ENCODE measurements at places on chromosomes 2 and 18.

- DNase-seq = no peak
These were observed 107.3 kb downstream of the CABYR start for GRCh38 chr18:24246143-24246542.

DNA sequence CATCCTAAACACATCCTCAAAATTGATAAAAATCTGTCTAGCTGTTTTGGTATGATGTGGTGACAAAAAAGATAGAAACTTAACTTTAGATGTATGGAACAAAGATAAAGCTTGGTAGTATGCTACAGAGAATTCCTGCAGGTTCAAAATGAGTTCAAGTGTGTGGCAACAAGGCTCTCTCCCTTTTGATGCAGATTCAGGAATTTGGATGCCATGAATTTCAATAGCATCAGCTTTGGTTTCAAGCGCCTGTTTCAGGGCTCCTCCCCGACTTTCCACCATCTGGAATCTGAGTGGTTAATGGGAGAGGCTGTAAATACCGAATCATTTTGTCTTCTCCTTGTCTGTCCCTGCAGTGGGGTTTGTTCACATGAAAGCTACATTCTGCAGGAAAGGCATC lies 180.6 kb downstream of the MTX2 start:
- no peak for DNase-seq

GRCh38 chr2:188466761-188467160 lies 175.1 kb downstream of the GULP1 start:
- DNase-seq = no peak

GRCh38 chr2:60710707-60711106 lies 45.4 kb upstream of the PAPOLG start:
- no peak for DNase-seq

- DNase-seq = no peak
These were observed 208.7 kb downstream of the CLIP4 start for GRCh38 chr2:29323961-29324360.

DNA sequence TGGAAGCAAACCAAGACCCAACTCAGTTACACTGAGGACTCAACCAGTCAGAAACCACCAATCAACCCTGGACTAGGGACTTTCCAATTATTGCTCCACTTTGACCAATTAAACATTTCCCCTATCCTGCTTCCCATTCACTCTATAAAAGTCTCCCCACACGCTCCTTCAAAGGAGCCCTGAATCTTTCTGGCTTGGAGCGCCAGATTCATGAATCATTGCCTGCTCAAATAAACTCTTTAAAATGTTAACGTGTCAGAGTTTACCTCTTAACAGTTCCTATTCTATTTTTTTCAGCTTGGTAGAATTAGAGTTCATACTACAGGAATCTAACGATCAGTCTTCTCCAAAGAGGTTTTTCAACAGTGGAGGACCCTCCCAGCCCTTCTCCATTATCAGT lies 20.7 kb upstream of the SULT1C2 start:
- DNase-seq = no peak

DNA sequence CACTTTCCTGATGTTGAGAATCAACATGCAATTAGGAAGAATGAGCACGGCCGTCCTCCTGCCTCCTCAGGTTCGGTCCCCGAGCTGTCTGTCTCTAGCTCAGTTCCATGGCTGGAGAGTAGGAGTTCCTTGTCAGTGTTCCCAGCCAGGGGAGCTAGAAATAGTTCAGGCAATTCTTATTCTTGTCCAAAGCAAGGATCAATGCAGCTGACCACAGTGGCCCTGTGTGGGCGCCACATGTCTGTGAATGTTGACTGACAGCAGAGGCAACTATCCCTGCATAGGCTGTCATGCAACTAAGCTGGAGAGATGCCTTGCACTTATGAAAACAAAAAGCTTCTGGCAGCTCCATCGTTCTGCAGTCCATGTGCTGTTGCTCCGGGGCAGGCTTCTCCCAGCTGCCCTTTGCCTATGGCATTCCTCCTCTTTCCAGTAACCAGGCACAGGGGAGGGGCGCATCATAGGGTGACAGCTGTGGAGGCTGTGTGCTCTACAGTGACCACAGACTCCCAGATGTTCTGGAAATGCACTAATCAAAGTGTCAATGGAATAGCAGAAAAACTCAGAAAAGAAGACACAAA lies 58.7 kb downstream of the PDCL3 start:
- DNase-seq = no peak

GRCh38 chr2:46003903-46004473 lies 293.2 kb upstream of the EPAS1 start:
- DNase-seq = no peak

DNA sequence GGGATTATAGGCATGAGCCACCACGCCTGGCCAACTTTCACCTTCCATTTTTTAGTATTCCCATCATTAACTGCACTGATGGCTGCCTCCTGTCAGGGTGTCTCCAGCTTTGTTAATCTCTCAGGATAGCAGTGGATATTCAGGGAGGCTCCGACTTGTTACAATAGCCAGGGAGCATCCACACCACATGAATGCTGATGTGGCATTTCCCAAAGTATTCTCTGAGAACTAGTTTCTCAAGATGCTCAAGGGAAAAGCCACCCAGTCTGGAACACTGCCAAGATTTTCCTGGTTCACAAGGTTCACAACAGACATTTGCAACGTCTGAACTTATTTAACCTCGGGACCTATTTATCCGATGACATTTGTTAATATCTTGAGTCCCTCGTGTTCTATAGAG lies 33.8 kb downstream of the ZNF519 start:
- no peak for DNase-seq

DNA sequence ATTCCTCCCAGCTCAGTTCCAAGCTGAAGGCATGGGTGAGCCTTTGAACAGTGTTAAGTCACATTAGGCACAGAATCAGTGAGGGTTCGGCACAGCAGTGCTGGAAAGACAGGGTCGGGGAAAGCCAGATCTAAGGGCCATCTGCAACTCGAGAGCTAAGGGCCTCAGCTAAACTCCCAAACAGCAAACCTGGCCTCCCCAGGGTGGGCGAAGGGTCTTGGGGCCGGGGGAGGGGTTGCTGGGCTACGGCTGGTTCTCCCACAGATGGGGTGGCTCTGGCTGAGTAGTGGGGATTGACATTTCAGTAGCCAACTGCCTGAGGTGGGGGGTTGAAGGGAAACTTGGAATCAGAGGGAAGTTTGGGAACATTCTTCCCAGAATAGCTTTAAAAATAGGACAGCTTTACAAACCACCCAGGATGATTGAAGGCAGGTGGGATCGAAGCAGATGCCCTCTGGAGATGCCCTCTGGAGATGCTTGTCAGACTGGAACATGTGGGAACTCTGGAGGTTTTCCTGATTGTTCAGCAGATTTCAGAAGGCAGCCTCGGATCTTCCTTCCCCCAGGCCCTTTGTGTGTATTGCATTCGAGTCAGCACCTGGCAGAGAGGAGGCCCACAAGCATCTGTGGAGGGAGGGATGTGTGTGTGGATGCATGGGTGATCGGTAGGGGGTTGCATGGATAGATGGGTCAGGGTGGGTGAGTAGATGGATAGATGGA lies 156.4 kb downstream of the SMAD7 start:
- DNase-seq = no peak

Data from activated CD4-positive, CD25-positive, alpha-beta regulatory T cell (primary cell).